ENCODE measurements at places on chromosomes 6 and 20. TPM values are rescaled to one million over a fixed set of nuclear protein-coding genes. Genes with fewer than 3 reads are reported as not detected.

GRCh38 chr20:40678286-40678875, 10.7 kb downstream of the MAFB start:
- H3K4me1 ChIP-seq = no peaks in the 10 kb centered on the region
- H3K27ac ChIP-seq = no peak overlapping the region
- no peak for DNase-seq
- no peaks in the 10 kb centered on the region for H3K36me3 ChIP-seq
- H3K4me3 ChIP-seq = no peak overlapping the region
- H3K27me3 ChIP-seq = peaks cover 41% of the 10 kb centered on the region

GRCh38 chr6:79158856-79159516, 75.5 kb downstream of the HMGN3 start:
- no peak overlapping the region for H3K4me3 ChIP-seq
- no peaks in the 10 kb centered on the region for H3K4me1 ChIP-seq
- peak; percentile 2 for DNase-seq
- no peaks in the 10 kb centered on the region for H3K36me3 ChIP-seq
- no peaks in the 10 kb centered on the region for H3K27me3 ChIP-seq

GRCh38 chr20:56748476-56749377, 119.6 kb downstream of the TFAP2C start:
- H3K36me3 ChIP-seq = no peaks in the 10 kb centered on the region
- peaks cover 5% of the 10 kb centered on the region for H3K4me1 ChIP-seq
- no peak overlapping the region for H3K4me3 ChIP-seq
- H3K27me3 ChIP-seq = no peaks in the 10 kb centered on the region

DNA sequence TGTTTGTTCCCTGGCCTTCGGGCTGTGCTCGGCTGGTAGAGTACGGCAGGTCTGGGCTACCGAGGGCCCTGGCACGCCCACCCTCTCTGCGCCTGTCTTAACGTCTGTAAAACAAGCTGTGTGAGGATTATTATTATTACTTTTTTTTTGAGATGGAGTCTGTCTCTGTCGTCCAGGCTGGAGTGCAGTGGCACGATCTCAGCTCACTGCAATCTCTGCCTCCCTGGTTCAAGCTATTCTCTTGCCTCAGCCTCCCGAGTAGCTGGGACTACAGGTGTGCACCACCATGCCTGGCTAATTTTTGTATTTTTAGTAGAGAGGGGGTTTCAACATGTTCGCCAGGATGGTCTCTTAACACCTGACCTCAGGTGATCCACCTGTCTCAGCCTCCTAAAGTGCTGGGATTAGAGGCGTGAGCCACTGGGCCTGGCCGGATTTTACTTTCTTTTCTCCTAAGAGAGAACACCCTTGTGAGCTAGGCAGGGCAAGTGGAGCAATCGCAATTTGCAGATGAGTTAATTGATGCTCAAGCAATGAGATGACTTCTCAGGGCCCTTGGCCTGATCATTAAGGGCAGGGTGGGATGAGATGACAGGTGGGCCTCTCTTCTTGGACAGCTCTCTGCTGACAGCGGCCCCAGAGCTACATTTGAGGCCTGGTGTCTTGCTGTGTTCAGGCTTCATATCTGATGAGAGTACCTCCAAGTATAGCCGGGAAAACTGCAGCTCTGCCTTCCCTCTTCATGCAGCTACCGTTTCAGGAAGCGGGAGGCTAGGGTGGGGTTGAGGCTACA, 859 bp upstream of the SMIM29 start:
- no peak overlapping the region for H3K27ac ChIP-seq
- H3K27me3 ChIP-seq = no peaks in the 10 kb centered on the region
- no peak for DNase-seq
- H3K36me3 ChIP-seq = peaks cover 6% of the 10 kb centered on the region

- H3K27ac ChIP-seq = no peak overlapping the region
- no peaks in the 10 kb centered on the region for H3K36me3 ChIP-seq
- no peak for DNase-seq
Measured at GRCh38 chr20:9928281-9928737, 89.4 kb upstream of the PAK5 start.

GRCh38 chr6:169248521-169248971, 5.1 kb downstream of the THBS2 start:
- no peak for DNase-seq
- no peak overlapping the region for H3K27ac ChIP-seq
- no peaks in the 10 kb centered on the region for H3K36me3 ChIP-seq
- peaks cover 11% of the 10 kb centered on the region for H3K27me3 ChIP-seq

DNA sequence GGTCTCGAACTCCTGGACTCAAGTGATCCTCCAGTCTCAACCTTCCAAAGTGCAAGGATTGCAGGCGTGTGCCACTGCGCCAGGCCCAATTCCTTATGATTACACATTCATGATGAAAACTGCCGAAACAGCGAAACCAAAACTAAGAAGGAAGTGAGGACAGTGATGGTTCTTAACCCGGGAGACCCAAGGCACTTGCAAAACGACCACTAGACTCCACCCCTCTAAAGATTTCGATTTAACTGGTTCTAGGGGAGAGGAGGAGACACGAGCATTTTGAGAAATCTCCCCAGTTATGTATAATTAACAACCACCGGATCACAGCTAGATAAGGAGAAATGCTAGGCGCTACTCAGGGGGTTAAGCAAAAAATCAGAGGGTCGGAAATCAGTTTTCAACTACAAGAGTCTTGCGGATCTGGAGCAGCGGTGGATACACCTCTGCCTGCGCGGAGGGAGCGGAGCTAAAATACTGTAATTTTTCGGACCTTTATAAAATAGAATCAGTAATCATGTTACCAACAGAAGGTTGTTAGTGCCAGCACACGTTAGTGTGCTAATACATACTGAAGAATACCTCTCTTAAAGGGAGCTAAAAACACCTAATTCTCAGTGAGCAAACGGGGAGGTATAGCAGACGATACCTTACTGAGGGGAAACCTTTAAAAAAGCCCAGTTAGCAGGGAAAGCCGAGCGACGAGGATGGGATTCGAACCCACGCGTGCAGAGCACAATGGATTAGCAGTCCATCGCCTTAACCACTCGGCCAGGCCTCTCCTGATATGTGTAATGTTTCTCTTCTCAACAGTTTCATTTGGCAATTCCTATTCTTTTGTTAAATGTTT, 60.0 kb upstream of the BTN3A2 start:
- peaks cover 18% of the 10 kb centered on the region for H3K4me1 ChIP-seq
- peak; percentile 25 for DNase-seq
- H3K27me3 ChIP-seq = no peaks in the 10 kb centered on the region
- no peak overlapping the region for H3K4me3 ChIP-seq
- H3K36me3 ChIP-seq = no peaks in the 10 kb centered on the region

- H3K4me1 ChIP-seq = peaks cover 25% of the 10 kb centered on the region
- H3K4me3 ChIP-seq = no peak overlapping the region
- no peak for DNase-seq
- no peaks in the 10 kb centered on the region for H3K36me3 ChIP-seq
Measured at GRCh38 chr6:22556266-22556665, 13.1 kb upstream of the HDGFL1 start.

- no peak overlapping the region for H3K4me3 ChIP-seq
- H3K36me3 ChIP-seq = no peaks in the 10 kb centered on the region
- H3K4me1 ChIP-seq = peaks cover 60% of the 10 kb centered on the region
- H3K27me3 ChIP-seq = no peaks in the 10 kb centered on the region
- H3K27ac ChIP-seq = peak overlapping the region; percentile 75
Measured at GRCh38 chr20:50246367-50247195, 56.0 kb downstream of the CEBPB start.

DNA sequence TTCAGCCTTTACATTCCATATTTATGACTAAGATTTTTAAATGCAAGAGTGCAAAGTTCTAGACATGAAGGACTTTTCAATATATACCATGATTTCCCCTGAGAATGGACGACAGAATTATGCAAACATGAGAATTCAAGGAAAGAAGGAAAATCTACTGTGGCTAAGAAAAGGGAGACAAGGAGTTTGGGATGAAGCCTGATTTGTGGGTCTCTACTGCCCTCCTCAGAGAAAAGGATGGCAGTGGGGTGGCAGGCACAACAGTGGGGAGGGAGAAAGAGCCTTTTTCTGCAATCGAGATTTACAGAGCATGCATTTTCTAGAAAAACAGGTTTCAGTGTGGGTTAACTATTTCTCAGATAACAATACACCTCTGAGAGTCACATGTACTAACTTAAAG, 466.9 kb upstream of the NRSN1 start:
- no peaks in the 10 kb centered on the region for H3K36me3 ChIP-seq
- peak; percentile 64 for DNase-seq
- no peaks in the 10 kb centered on the region for H3K27me3 ChIP-seq
- H3K27ac ChIP-seq = no peak overlapping the region

GRCh38 chr6:36663504-36664446, 14.7 kb upstream of the CDKN1A start:
- H3K27ac ChIP-seq = no peak overlapping the region
- no peaks in the 10 kb centered on the region for H3K36me3 ChIP-seq
- no peak overlapping the region for H3K4me3 ChIP-seq
- H3K27me3 ChIP-seq = no peaks in the 10 kb centered on the region
- peaks cover 11% of the 10 kb centered on the region for H3K4me1 ChIP-seq

DNA sequence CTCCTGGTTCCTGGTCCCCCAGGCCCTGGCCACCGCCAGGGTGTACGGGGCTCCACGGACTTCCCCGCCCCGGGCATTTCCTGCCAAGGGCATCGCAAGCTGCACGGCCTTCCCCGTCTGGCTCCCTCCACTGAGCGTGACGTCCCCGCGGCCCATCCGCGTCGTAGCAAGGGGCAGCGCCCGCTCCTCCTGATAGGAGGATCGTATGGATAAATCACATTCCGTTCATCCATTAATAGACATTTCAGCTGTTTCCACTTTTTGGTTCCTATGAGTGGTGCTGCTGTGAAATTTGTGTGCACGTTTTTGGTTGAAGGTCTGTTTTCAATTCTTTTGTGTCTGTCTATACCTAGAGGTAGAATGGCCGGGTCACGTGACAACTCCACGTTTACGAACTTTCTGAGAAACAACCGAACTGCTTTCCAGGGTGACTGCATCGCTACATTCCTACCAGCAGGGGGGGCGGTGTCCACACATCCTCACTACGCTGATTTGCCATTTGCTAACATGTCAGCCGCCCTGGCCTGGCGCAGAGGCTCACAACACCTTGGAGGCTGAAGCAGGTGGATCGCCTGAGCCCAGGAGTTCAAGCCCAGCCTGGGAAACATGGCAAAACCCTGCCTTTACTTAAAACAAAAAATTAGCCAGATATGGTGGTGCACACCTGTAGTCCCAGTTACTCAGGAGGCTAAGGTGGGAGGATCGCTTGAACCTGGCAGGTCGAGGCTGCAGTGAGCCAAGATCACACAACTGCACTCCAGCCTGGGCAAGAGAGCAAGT, 37.7 kb downstream of the KCNQ2 start:
- DNase-seq = peak; percentile 79
- no peaks in the 10 kb centered on the region for H3K36me3 ChIP-seq
- no peaks in the 10 kb centered on the region for H3K27me3 ChIP-seq

- no peaks in the 10 kb centered on the region for H3K27me3 ChIP-seq
- no peak overlapping the region for H3K4me3 ChIP-seq
- H3K36me3 ChIP-seq = no peaks in the 10 kb centered on the region
Measured at GRCh38 chr6:136535017-136535765, 15.0 kb downstream of the MAP7 start.

- no peak overlapping the region for H3K27ac ChIP-seq
- H3K36me3 ChIP-seq = no peaks in the 10 kb centered on the region
- no peaks in the 10 kb centered on the region for H3K4me1 ChIP-seq
- H3K27me3 ChIP-seq = no peaks in the 10 kb centered on the region
- no peak for DNase-seq
- no peak overlapping the region for H3K4me3 ChIP-seq
Measured at GRCh38 chr6:39841291-39841690, 49.1 kb downstream of the DAAM2 start.

GRCh38 chr6:129094147-129094546, 211.2 kb downstream of the LAMA2 start:
- DNase-seq = no peak
- H3K4me1 ChIP-seq = no peaks in the 10 kb centered on the region
- no peak overlapping the region for H3K27ac ChIP-seq
- no peaks in the 10 kb centered on the region for H3K36me3 ChIP-seq

DNA sequence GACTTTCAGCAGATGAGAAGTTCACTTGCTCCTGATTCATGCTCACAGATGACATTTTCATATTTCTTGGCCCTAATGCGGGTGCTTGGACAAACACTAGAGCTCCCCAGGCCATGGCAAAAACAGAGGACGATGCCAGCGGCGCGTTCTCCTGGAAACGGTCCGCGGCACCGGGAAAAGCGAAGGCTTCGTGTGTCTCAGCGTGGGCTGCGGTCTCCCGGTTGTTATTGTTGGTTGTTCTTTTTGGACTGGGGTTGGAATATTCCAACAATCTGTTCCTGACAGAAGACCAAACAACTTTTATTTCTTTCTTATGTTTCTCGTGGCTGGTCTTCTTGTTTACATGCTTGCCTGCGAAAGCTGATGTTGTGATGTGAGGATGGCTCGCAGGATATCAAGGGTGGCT, 46.8 kb upstream of the NEDD9 start:
- H3K27me3 ChIP-seq = no peaks in the 10 kb centered on the region
- no peak for DNase-seq
- no peaks in the 10 kb centered on the region for H3K36me3 ChIP-seq
- H3K4me1 ChIP-seq = peaks cover 22% of the 10 kb centered on the region
- H3K27ac ChIP-seq = no peak overlapping the region
- no peak overlapping the region for H3K4me3 ChIP-seq

GRCh38 chr6:139016337-139017213, 12.0 kb upstream of the ABRACL start:
- H3K27me3 ChIP-seq = no peaks in the 10 kb centered on the region
- DNase-seq = no peak
- no peaks in the 10 kb centered on the region for H3K36me3 ChIP-seq

GRCh38 chr20:46931699-46932098, 37.1 kb downstream of the EYA2 start:
- H3K27me3 ChIP-seq = peaks cover 12% of the 10 kb centered on the region
- no peaks in the 10 kb centered on the region for H3K4me1 ChIP-seq
- H3K4me3 ChIP-seq = no peak overlapping the region
- no peaks in the 10 kb centered on the region for H3K36me3 ChIP-seq
- no peak overlapping the region for H3K27ac ChIP-seq
- no peak for DNase-seq

DNA sequence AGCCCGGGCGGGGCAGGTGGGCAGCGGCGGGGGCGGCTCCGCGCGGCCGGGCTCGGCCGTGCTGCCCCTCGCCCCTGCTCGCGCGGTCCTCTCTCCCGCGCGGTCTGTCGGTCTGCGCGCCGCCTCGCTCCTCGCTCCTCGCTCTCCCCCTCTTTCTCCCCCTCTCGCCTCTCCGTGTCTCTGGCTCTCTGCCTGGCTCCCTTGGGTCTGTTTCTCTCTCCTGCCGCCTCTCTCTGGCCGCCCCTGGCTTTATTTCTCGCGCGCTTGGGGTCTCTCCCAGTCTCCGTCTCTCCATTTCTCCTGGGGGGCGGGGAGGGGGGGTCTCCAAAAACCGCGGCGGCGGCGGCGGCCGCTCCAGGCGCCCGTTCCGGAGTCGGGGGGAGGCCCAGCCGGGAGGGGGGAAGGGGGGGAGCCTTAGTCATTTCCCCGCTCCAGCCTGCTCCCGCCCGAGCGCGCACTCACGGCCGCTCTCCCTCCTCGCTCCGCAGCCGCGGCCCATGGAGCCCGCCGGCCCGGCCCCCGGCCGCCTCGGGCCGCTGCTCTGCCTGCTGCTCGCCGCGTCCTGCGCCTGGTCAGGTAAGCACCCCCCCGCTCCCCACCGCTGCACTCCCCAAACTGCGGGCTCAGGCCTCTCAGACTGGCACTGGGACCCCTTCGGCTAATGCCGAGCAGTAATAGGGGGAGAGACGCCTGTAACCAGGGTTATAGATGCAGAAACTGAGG, at the start of gene SIRPA:
TSS of gene SIRPA (plus strand) at position 457 of the 723 bp plus-strand sequence. CDS start at position 498, 41 bp downstream.
- H3K4me3 ChIP-seq = peak within 1 kb of the TSS; percentile 79
- H3K27me3 ChIP-seq = no peaks in the 10 kb centered on the region
- DNase-seq = peak; percentile 66
- no peaks in the 10 kb centered on the region for H3K36me3 ChIP-seq

BTN1A1 gene
- not detected for total RNA-seq

LGSN gene
- total RNA-seq = not detected

TP53TG5 gene
- not detected for total RNA-seq

VSTM2L gene
- 45.8 TPM for total RNA-seq

ECT2L gene
- not detected for total RNA-seq

KIF6 gene
- not detected for total RNA-seq

DEFB132 gene
- total RNA-seq = not detected

SNAP25 gene
- not detected for total RNA-seq

C20orf144 gene
- total RNA-seq = not detected

COL21A1 gene
- total RNA-seq = 1.0 TPM

KIF25 gene
- total RNA-seq = not detected

Data from PC-3 (cell line).